Left colon (tissue), 2 donors: ENCODE measurements at places on chromosomes 16 and 17.

DNA sequence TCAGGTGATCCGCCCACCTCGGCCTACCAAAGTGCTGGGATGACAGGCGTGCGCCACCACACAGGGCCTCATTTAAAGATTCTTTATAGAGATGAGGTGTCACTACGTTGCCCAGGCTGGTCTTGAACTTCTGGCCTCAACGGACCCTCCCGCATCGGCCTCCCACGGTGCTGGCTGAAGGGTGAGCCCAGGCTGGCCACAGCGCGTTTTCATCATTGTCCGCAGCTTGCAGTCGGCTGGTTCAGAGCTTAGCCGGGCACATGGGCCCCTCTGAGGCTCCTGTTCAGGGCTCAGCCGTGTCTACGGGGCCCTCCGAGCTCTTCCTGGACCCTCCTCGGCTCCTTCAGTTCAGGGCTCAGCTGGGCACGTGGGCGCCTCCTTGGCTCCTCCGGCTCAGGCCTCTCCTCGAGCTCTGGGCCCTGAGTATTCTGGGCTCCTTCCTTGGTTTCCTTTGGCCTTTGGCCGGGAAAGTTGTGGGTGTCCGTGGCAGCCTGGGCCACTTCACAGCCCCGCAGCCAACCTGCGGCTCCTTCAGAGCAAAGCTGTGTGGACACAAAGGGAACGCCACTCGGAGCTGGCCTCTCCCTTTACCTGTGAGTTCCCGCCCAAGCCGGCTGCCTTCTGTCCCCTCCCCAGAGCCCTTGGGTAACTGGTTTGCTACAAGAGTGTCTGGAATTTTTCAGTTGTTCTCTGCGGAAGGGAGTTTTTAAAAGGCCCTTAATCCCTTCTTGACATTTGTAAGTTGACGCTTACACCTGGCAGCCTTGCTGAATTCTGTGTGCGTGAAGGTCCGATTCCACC, 1.2 kb upstream of the MSLN start:
- no peak for DNase-seq

DNA sequence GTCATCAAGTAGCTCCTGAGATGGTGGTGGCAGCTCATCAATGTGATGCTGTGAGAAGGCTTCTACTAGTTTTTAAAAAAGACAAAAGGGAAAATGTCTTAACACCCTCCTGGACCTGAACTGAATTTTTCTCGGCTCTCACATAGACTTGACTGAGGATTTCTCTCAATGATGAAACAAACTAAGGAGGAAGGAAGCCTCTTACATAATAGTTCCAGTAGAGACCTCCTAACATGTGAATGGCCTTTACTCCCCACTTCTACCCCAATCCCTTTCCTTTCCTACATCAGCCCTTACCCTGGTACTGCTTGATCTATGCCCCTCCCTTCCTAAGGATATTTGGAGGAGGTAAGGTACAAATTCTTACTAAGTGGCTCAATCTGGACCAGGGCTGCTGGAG, 54.8 kb upstream of the MTMR4 start:
- no peak for DNase-seq

- DNase-seq, result no peak
Measured at GRCh38 chr16:20901068-20901435, 481 bp downstream of the LYRM1 start.

DNA sequence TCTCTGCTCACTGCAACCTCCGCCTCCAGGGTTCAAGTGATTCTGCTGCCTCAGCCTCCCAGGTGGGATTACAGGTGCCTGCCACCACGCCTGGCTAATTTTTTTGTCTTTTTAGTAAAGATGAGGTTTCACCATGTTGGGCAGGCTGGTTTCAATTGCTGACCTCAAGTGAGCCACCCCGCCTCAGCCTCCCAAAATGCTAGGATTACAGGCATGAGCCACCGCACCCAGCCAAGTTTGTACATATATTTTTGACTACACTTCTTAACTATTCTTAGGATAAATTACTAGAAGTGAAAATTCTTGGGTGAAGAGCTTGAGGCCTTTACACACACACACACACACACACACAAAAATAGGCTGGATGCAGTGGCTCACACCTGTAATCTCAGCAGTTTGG, 1.4 kb upstream of the ITGAM start:
- no peak for DNase-seq

GRCh38 chr16:78505544-78506366, 406.3 kb downstream of the WWOX start:
- peak; percentile 36 for DNase-seq

- no peak for DNase-seq
Measured at GRCh38 chr17:1033503-1033902, 36.6 kb downstream of the TIMM22 start.

DNA sequence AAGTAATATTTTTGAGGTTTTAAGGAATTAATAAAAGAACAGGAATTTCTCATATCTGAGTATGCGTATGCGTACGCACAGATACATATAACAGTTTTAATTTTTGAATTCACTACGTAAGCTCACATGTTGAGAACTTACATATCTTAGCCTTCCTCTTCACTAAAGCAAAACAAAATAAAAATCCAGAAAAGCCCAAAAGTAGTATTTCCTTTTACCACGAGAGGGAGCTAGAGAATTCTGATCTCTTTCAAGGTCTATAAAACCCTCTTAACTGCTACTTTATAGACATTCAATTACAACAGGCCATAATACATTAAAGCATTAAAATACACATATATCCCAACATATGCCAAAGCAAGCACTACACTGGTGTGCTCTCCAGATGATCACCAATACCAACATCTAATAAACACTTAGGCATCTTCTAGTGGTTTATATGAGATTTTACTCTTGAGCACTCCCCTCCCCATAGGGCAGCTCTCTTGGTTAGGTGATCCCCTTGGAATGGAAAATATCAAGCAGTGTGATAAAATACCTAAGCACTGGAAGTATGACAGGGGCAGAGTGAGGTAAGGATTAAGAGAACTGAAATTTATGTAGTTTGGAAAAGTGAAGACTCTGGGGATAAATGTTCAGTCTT, 94.0 kb downstream of the SKAP1 start:
- no peak for DNase-seq

DNA sequence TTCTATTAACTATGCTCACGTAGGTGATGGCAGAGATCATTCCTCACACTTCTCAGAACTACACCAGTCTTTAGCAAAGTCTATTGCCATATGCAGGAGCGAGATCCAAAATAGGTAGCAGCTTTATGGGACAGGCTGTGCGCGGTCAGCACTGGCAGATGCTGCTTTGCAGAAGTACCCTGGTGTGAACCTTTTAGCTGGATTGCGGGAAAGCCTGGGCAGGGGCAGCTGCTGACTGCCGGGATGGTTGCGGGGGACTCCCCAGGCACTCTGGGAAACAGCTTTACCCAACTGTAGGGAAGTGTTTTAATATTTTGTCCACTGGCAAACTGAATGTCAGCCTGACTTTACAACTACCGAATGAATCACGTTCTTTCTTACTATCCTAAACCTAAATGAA, 251.3 kb downstream of the HS3ST3A1 start:
- DNase-seq, result no peak

GRCh38 chr17:77191244-77191643, 50.5 kb downstream of the SEC14L1 start:
- DNase-seq, result no peak

- no peak for DNase-seq
Measured at GRCh38 chr17:13531721-13532120, 70.0 kb downstream of the HS3ST3A1 start.

DNA sequence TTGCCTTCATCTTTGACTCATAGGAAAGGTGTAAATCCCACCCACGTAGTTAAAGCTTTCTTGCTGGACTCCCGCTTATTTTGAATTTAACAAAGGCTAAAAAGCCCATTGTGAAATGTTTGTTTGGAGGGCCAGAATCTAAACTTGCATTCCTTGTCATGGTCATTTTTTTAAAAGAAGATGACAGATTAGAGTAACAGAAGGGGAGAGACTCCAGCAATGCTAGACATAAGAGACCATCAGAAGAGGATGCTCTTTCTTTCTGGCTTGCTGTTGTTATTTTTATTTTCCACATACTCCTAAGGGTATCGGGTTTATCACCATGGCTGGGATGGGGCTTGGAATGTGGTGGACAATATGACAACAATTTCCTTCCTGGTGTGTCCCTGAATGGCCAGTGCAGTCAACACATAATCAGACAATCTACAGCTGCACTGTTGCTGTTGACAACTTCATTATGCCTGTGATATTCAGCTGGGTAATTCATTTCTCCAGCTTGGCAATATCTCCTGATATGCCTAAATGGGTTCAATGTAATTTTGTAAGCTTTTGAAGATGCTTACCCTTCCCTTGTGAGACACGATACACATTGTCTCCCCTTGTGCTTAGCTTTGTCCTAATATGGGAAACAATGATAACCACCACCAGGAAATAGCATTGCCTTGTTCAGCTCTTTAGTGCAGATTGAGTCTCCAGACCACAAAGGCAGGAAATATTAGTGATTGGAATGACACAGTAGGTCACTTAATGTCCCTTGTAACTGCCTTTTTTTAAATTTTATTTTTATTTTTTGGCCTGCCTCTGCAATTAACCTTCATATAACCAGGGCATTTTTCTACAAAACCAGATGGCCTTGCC, 164.3 kb downstream of the ANKFN1 start:
- DNase-seq, result no peak

DNA sequence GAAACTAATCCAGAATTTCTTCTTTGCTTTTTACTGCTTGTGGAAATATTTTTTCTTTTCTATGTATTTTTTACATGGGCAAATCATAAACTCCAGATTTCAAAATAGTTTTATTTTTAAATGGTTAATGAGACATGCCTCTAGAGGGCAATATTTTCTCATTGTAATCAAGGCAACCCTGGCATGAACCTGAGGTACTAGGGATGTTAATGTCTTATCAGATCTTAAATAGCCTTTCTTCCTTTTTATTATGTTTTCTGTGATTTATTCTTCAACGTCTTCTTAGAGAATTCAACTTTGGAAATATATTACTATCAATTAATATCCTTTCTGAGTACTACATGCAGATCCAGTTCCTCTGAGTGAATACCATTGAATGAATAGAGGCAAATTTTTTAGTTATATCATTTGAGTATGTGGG, 324.7 kb downstream of the BCAS3 start:
- no peak for DNase-seq

DNA sequence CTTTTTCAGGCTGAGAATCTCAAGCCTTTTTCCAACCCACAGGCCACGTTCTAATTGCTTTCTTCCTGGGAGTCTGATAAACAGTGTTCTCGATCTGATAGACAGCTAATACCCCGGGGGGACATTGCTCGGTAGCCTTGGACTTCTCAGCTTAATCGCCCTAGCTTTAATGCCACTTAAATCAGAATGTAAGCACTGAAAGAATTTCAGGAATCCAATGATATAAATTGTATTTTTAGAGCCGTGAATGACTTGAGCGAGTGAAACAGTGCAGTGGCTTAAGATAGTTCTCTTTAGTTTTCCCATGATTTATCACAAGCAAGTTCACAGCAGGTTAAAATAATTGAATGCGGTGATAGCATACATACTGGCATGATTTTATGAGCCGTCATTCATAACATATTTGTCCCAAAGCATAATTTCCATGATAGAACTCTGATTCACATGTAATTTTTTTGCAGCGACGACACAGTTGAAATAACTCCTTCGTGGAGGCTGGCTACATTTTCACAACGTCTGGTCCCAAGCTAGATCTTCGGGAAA, 116.1 kb upstream of the MYOCD start:
- DNase-seq, result no peak

DNA sequence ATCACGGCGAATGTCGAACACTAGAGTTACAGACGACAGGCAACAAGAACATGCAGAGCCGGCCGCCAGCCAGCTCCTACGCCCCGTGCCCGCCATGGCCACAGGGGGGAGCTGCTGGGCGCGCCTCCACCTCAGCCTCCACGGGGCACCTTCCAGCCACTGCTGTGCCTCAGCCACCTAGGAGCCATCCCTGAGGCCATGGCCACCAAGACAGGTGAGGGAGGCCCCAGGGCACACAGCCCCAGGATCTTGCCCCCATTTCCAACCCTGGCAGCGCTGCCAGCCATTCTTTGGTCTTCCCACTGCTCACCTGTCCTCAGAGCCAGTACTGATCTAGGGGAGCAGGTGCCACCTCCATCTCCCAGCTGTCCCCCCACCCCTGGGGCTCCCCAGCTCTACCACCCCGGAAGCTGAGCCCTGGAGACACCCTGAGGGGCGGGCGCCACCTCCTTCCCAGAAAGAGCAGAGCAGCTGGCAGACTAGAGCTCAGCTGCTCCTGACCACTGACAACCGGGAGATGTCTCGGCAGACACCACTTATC, 11.8 kb downstream of the GNPTG start:
- no peak for DNase-seq

GRCh38 chr16:27819881-27820610, 243.5 kb downstream of the GSG1L start:
- no peak for DNase-seq

- DNase-seq, result no peak
Measured at GRCh38 chr17:50021681-50022370, 26.8 kb upstream of the DLX3 start.

DNA sequence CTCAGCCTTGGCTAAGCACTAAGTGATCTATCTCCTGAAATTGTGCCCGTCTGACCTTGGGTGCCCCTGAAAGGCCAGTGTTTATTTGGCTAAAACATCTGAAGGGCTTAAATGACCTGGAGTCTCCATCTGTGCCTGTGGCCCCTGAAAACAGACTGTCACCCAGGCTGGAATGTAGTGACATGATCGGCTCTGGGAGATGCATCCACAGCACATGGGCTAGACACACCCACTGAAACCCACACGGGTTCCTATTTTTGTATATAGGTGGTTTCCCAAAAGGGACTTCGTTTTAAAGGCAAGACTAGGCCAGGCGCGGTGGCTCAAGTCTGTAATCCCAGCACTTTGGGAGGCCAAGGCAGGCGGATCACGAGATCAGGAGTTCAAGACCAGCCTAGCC, 13.5 kb downstream of the CEP295NL start:
- DNase-seq, result no peak

DNA sequence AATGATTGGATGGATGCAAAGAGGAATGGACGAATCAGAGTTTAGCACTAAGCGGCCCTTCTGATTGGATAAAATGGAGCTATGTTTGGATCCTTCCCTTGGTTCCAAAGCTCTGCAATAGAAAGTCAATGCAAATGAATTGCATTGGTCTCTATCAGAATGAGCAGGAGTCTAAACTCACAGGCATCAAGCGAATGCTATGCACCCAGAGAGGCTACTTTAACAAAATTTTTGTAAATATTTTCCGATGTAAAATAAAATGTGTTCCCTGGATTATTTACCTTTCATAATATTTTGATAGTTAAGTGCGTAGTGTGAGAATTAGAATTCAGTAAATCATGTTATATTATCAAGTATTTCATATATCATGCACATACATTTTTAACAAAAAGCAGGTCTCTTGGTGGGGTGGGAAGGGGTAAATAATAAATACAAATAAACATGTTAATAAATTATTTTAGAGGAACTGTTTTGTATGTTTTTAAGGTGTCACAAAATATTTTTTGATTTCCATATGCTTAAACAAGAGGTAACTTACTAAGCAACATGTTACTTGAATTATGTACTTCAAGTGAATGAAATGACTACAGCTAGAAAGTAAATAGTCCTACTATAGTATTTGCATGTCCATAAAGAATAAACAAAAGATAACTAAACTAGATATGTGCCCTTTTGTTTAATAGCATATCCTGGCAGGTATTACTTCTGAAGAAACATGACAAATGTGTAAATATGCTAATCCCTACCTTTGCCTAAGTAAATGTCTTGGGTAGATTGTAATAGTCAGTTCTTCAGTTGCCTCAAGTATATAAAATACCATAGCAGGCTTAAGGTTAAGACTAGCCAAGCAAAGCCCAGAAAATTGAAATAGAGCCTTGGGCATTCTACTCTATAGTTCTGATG, 4.4 kb upstream of the UNK start:
- DNase-seq, result no peak
